ENCODE measurements at places on chromosomes 3 and 15.

- DNase-seq, result peak; percentile 14
These were observed 204.2 kb downstream of the NFKBIZ start for GRCh38 chr3:102053375-102053989.

- no peak for DNase-seq
These were observed 24.7 kb downstream of the KAT2B start for GRCh38 chr3:20064796-20065564.

GRCh38 chr3:64093825-64094712, 70.8 kb upstream of the PSMD6 start:
- DNase-seq, result no peak

GRCh38 chr3:25870452-25870851, 80.6 kb downstream of the OXSM start:
- no peak for DNase-seq

GRCh38 chr15:66038387-66039116, 169.3 kb downstream of the RAB11A start:
- no peak for DNase-seq

DNA sequence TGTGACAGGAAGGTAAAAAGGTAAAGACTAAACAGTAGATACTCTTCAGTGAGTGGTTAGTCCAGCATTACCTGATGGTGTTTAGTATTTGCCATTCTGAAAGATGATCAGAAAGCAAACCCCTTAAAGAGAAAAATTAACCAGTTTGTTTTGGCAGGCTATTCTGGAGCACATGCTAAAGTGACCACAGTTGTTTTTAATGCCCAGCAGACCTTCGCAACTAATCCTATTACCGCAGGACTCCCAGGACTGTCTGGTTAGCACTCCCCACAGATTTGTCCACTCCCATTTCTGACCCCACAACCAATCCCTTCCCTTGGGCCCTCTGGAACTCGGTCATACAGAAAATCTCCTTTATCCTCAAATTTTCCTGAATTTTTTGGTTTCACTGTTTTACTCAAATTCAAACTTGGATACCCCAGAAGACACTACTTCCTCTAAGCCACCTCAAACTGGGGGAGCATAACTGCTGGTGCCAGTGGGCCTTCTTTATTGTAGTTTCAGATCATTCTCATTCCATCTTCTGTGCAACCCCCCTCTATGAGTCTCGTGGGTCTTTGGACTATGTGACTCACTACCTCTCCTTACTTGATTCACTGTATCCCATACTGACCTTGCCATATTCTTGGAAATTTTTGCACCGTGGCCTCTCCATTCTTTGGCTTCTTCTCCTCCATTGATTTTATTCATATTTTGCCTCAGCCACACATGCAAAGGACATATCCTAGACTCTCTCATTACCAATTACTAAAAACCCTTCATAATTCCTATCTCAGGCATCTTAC, 104.4 kb downstream of the RBMS3 start:
- DNase-seq, result peak; percentile 52
